Amniotic epithelial cell (primary cell): ENCODE measurements at places on chromosomes 13 and 19.

GRCh38 chr13:91108315-91108714 is 239.2 kb upstream of the MIR17HG start:
- no peak for DNase-seq

- DNase-seq = no peak
Measured at GRCh38 chr13:26485288-26485687, 72.2 kb upstream of the WASF3 start.

GRCh38 chr13:40996426-40997092 is 22.6 kb downstream of the ELF1 start:
- no peak for DNase-seq

GRCh38 chr19:34995551-34995950 is 4.6 kb upstream of the GRAMD1A start:
- DNase-seq = no peak

DNA sequence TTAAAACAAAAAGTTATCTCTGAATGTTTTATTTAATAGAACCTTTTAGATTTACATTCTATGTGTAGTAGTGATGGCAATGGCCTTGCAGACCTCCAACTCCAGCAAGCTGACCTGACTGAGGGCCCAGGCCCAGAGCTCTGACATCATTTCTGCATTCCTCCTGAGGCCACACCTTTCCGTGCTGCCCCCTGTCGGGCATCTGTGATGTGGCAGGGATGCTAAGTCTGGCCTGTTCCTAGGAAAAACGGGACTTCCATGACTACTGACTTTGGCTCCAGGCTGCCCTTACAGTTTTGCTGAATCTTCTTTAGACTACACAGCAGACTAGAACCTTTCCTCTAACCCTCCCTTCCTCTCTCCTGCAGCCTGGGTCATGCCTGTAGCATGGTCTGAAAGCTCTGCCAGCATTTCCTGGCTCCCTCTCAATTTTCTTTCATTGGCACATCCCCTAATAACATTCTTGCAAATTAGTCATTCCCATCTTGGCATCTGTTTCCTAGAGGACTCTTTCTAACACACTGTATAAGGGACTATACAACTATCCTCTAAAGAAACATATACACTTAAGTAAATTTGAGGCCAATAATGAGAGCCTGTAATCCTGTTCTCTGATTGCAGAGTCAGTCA is 249.1 kb downstream of the GPC5 start:
- no peak for DNase-seq

DNA sequence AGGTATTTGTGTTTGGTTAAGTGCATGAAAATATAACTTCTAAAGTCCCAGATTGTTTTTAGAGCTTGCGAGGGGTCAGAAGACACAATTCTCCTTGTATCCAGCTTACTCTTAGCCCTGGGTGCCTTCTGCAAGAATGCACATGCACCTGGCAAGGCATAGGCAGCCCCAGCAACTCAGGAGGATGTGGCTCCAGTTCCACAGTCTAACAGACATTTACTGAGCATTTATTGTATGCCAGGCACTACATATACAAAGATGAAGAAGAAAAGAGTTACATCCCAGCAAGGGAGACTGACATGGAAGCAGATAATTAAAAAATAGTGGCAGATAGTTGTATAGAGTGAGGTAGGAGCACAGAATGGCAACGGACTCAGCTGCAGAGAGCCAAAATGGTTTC is 101.1 kb upstream of the FRY start:
- no peak for DNase-seq

GRCh38 chr13:100984085-100984705 is 309.6 kb upstream of the TMTC4 start:
- DNase-seq = no peak

DNA sequence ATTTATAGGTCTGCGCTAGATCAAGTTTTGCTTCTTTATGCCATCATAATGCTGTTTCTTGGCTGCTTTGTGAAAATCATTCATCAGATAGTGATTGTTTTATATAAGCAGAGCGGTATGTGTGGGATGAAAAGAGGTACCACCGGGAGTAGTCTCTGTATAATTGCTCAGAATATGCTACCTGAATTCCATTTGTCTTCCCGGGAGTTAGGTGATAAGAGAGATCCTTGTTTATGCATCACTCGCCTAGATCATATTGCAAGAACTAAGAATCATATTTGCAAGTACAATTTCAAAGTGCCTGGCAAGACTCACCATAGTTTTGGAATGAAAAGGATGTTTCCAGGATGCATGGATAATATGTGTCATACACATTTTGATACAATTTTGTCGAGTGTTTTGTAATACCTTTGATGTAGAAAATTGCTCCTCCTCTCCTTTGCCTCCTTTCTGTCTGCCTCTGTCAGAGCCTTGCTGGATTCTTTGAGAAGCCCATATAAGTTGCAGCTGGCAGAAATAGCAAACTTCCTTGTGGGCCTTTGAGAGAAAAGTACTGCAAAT is 1306.0 kb upstream of the SLC10A2 start:
- peak; percentile 87 for DNase-seq

DNA sequence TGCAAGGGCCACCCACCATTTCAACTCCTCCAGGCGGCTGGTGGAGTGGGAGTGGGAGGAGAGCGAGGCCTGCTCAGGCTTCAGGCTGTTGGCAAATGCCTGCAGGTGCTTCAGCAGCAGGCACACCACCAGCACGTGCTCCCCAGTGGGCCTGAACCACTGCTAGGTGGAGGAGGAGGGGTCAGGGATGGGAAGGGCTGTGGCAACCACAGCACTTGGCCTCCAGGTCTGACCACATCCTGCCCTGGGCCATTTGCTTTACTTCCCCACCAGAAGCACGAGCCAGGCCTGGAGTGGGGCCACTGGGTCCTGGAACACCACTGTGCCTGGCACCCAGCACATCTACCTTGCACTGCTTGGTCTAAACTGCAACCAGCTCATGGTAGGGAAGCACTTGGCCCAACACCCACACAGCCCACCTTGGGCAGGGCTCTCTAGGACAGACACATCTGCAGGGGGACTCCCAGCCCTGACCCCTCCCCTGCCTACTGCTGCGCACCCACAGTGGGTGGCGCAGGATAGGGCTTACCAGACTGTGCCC is 26.2 kb downstream of the TUBA3C start:
- DNase-seq = no peak

- DNase-seq = no peak
Measured at GRCh38 chr13:50404769-50405168, 389.5 kb downstream of the KCNRG start.

- no peak for DNase-seq
Measured at GRCh38 chr13:32594157-32594738, 8.0 kb downstream of the PDS5B start.

DNA sequence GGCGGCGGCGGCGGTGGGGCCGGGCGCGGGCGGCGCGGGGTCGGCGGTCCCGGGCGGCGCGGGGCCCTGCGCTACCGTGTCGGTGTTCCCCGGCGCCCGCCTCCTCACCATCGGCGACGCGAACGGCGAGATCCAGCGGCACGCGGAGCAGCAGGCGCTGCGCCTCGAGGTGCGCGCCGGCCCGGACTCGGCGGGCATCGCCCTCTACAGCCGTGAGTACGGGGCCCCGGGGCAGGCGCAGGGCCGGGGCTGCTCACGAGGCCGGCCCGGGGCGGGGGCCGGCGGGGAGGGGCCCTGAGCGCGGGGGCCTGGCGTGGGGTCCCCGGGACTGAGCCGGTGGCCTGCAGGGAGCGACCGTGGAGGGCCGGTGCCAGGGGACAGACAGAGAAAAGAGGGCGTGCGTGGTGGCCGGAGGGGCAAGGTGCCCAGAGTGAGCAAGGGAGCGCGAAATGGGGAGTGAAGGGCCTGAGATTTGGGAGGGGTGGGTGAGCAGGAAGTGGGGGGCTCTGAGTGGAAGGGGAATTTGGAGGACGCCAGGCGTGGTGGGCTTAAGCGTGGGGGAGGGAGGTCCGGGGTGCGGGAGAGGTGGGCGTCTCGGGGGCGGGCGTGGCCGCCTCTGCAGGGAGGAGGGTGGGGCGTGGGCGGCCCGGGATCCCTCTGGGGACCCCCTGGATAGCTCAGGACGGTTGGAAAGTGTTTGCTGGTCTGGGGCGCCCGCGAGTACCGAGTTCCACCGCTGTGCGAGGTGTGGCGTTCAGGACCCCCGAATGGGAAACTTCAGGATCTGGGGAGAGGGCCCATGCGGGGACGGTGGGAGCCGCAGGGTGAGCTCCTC is 575 bp downstream of the CARM1 start:
- DNase-seq = no peak

DNA sequence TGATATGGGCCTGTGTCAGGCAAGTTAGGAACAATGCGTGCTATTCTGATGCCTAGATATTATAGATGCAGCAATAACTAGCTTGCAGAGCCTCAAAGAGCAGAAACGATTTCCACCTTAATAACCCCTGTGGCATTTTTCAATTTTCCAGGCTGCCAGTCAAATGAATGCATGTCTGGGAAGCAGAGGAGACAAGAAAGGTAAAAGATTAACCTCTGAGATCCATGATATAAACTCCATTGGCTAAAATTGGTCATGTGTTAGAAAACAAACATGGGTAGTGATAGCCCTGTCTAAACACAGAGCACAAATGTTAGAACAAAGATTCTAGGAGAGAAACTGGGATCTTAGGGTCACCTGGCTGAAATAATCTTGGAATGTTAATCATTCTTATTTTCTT is 811.1 kb downstream of the DIAPH3 start:
- DNase-seq = no peak

- DNase-seq = no peak
Measured at GRCh38 chr19:33673996-33674625, 52.4 kb downstream of the CHST8 start.
